Activated T-helper 1 cell treated with anti-CD3 and anti-CD28 coated beads, Interleukin-12 subunit alpha, Interleukin-12 subunit beta, Interleukin-2, Interleukin-4 antibody, amounts not matched to agents 30 ng/mL and 10 ng/mL and 1 ng/mL, durations not matched to agents 14 hours and 24 hours and 36 hours (primary cell): ENCODE measurements at places on chromosomes 4 and X. TPM values are rescaled to one million over a fixed set of nuclear protein-coding genes. Genes with fewer than 3 reads are reported as not detected.
A peak's percentile ranks its signal among the peaks of the same experiment; 100 is the strongest.

GRCh38 chrX:154091678-154092077 is 5.8 kb downstream of the MECP2 start:
- no peak overlapping the region for H3K4me3 ChIP-seq
- H3K27me3 ChIP-seq, result no peaks in the 10 kb centered on the region
- no peak overlapping the region for H3K27ac ChIP-seq
- H3K36me3 ChIP-seq, result peaks cover 27% of the 10 kb centered on the region
- H3K4me1 ChIP-seq, result peaks cover 49% of the 10 kb centered on the region

Gene CNKSR2
- 7.4 and 9.1 TPM in 2 replicates for total RNA-seq

Gene HCCS
- 30.6 and 31.2 TPM in 2 replicates for total RNA-seq

- H3K27me3 ChIP-seq, result peaks cover 10% of the 10 kb centered on the region
- DNase-seq, result no peak
- no peaks in the 10 kb centered on the region for H3K36me3 ChIP-seq
- no peak overlapping the region for H3K4me3 ChIP-seq
Observed at GRCh38 chr4:94349193-94349592, 6.6 kb upstream of the HPGDS start.

Gene STAP1
- total RNA-seq, result 19.2 and 19.7 TPM in 2 replicates

Gene RLIM
- total RNA-seq, result 30.5 and 31.4 TPM in 2 replicates

DNA sequence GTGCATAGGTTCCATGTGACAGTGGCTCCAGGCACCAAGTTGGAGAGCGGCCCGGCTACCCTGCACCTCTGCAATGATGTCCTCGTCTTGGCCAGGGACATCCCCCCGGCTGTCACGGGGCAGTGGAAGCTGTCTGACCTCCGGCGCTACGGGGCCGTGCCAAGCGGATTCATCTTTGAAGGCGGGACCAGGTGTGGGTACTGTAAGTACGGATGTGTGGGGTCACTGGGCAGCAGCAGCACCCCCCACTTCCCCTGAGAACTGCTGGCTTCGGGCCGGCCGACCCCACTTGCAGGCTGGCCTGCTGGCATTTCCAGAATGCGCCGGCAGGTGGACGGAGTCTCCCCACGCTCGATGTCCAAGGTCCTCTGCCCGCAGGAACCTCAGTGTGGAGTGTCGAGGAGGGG is 13.2 kb downstream of the DOK7 start:
- H3K4me3 ChIP-seq, result no peak overlapping the region
- no peak overlapping the region for H3K27ac ChIP-seq
- H3K4me1 ChIP-seq, result no peaks in the 10 kb centered on the region
- no peak for DNase-seq
- no peaks in the 10 kb centered on the region for H3K36me3 ChIP-seq
- H3K27me3 ChIP-seq, result peaks cover 6% of the 10 kb centered on the region

DNA sequence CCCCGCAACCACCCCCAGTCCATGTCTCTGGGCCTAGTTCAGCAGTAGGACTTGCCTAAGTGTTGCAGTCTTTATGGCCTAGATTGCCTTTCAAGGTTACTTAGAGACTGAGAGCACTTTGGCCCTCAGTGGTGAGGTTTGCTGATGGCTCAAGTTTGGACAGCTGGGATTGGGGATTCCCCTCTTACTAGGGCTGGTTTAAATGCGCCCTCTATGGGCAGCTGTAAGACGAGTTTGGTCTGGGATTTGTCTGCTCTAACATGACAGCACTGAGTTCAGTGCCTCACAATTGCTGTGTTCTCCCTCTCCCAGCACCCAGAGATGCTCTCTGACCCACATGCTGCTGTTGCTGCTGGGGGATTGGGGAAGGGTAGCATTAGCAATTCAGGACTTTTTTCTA is 23.1 kb downstream of the DACH2 start:
- no peaks in the 10 kb centered on the region for H3K36me3 ChIP-seq
- DNase-seq, result no peak
- no peak overlapping the region for H3K27ac ChIP-seq
- no peaks in the 10 kb centered on the region for H3K27me3 ChIP-seq

- peak overlapping the region; percentile 15 for H3K4me3 ChIP-seq
- H3K27ac ChIP-seq, result peak overlapping the region; percentile 96
- H3K27me3 ChIP-seq, result no peaks in the 10 kb centered on the region
Observed at GRCh38 chrX:78514852-78515251, 144.3 kb downstream of the RTL3 start.

- H3K27ac ChIP-seq, result no peak overlapping the region
- DNase-seq, result no peak
- H3K36me3 ChIP-seq, result no peaks in the 10 kb centered on the region
- no peaks in the 10 kb centered on the region for H3K4me1 ChIP-seq
- no peak overlapping the region for H3K4me3 ChIP-seq
Observed at GRCh38 chr4:98838977-98839618, 89.8 kb downstream of the EIF4E start.

GRCh38 chr4:55323375-55323774 is 22.7 kb upstream of the SRD5A3 start:
- H3K36me3 ChIP-seq, result no peaks in the 10 kb centered on the region
- H3K27ac ChIP-seq, result no peak overlapping the region

Gene ENPEP
- total RNA-seq, result 0.03 and 0.37 TPM in 2 replicates

DNA sequence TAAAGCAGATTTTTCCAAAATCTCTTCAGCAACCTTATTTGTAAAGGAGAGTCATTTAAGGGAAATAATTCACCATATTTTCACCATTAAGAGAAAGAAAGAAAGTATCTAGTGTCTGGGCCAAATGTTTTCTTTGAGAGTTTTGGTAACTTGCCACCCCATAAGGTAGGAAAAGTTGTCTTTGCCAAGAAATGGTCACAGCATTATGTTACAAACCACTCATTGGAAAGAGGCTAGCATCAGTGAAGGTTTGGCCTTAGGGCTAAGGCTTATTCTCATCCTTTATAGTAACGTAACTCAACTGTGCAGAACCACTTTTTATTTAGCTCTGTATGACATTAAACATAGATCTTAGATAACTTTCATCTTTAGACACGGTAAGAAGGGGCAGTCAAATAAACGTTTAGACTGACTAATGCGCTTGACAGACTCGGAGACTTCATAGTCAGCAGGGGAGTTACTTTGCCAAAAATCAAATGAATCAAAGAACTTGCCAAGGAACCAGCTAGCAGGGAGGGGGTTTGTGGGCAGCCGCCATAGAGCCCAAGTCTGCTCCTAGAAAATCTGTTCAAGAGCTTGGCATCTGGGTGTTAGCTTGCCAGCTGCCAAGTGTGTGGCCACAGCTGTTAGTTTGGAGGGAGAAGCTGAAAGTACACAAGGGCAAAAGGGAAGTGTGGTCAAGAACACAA is 182.8 kb upstream of the GRID2 start:
- H3K36me3 ChIP-seq, result no peaks in the 10 kb centered on the region
- no peak overlapping the region for H3K4me3 ChIP-seq
- DNase-seq, result no peak
- H3K27ac ChIP-seq, result no peak overlapping the region
- no peaks in the 10 kb centered on the region for H3K27me3 ChIP-seq
- no peaks in the 10 kb centered on the region for H3K4me1 ChIP-seq

DNA sequence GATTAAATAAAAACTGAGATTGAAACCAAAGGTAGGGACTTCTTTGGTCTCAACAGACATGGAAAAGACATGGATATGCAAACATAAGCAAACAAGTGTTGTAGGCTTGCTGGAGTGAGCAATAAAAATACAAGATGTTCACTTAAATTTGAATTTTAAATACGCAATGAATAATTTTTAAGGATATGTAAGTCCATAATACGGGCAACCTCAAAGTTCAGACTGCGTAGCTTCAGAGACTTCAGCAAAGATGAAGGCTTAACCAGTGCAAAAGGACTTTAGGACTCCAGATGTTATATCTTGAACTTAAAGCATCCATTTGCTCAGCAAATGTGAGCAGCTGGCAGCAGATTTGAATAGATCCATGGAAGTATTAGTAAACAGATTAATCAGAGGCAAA is 549.3 kb downstream of the ARAP2 start:
- H3K4me3 ChIP-seq, result no peak overlapping the region
- DNase-seq, result no peak
- H3K4me1 ChIP-seq, result no peaks in the 10 kb centered on the region
- H3K27ac ChIP-seq, result no peak overlapping the region
- H3K36me3 ChIP-seq, result no peaks in the 10 kb centered on the region

GRCh38 chrX:149540131-149540620 is 636 bp upstream of the EOLA1 start:
- peak overlapping the region; percentile 99 for H3K27ac ChIP-seq
- H3K4me3 ChIP-seq, result peak overlapping the region; percentile 88
- H3K36me3 ChIP-seq, result peaks cover 6% of the 10 kb centered on the region
- H3K27me3 ChIP-seq, result no peaks in the 10 kb centered on the region
- peak; percentile 68 for DNase-seq

DNA sequence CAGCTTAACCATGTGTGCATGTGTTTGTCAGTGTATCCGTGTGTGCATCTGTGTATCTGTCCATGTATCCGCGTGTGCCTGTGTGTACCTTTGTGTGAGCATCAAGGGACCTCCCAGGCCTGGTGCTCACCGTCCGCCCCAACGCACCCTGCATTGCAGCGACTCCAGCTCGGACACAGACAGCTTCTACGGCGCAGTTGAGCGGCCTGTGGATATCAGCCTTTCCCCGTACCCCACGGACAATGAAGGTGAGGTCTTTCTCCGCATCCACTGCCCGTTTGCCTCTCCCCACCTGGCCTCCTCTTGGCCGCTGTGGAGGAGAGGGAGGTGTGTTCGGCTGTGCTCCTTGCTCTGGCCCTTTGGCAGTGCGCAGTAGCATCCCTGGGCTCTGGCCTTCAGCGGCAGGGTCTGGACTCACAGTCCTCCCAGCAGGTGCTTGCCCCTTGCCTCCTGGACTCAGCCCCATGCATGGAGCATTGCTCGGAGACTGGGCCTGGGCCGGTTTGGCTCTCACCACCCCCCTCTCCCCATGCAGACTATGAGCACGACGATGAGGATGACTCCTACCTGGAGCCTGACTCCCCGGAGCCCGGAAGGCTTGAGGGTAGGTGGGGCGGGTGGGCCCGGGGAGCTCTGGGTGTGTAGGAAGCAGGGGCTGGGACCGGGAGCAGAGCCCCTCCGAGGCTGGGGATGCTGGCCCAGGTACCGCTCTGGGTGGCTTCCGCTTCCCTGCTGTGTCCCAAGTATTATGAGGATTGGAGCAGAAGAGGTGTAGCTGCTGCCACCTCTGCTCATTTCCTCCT is 16.4 kb upstream of the ADD1 start:
- H3K4me1 ChIP-seq, result no peaks in the 10 kb centered on the region
- no peak for DNase-seq
- H3K27me3 ChIP-seq, result no peaks in the 10 kb centered on the region
- H3K36me3 ChIP-seq, result peaks cover 32% of the 10 kb centered on the region
- no peak overlapping the region for H3K27ac ChIP-seq

Gene GLOD5
- total RNA-seq, result not detected in 2 replicates

GRCh38 chrX:102154900-102155805 is 624 bp downstream of the BEX5 start:
- no peaks in the 10 kb centered on the region for H3K36me3 ChIP-seq
- no peak for DNase-seq
- H3K27ac ChIP-seq, result peak overlapping the region; percentile 88
- peak overlapping the region; percentile 93 for H3K4me3 ChIP-seq
- H3K4me1 ChIP-seq, result peaks cover 24% of the 10 kb centered on the region

GRCh38 chrX:65755786-65756185 is 88.3 kb downstream of the MSN start:
- no peaks in the 10 kb centered on the region for H3K27me3 ChIP-seq
- no peak overlapping the region for H3K4me3 ChIP-seq
- no peaks in the 10 kb centered on the region for H3K36me3 ChIP-seq
- H3K27ac ChIP-seq, result no peak overlapping the region
- peaks cover 51% of the 10 kb centered on the region for H3K4me1 ChIP-seq
- no peak for DNase-seq

DNA sequence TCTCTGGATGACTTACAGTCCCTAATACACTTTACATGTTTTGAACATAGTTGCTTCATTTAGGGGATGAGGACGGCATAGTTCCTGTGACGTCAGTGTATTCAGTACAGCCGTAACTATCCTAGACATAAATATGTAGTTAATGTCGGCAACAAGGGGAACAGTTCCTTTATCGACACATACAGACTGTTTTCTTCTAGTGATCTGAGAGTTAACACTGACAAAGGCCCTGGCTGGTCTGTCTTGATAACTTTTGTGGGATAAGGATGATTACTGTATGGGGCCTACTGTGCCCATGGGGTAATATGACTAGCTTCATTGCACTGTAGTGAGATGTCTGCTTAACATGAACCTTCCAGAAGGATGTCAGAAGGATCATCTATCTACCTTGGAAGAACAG is 131.2 kb downstream of the ZNF518B start:
- no peak for DNase-seq
- no peaks in the 10 kb centered on the region for H3K36me3 ChIP-seq
- no peak overlapping the region for H3K4me3 ChIP-seq
- H3K4me1 ChIP-seq, result no peaks in the 10 kb centered on the region
- no peak overlapping the region for H3K27ac ChIP-seq
- H3K27me3 ChIP-seq, result peaks cover 6% of the 10 kb centered on the region

GRCh38 chr4:52783069-52783468 is 31.8 kb upstream of the ERVMER34-1 start:
- no peaks in the 10 kb centered on the region for H3K36me3 ChIP-seq
- no peak overlapping the region for H3K4me3 ChIP-seq
- no peaks in the 10 kb centered on the region for H3K27me3 ChIP-seq
- no peak overlapping the region for H3K27ac ChIP-seq
- no peak for DNase-seq

Gene CCDC158
- not detected in 2 replicates for total RNA-seq

DNA sequence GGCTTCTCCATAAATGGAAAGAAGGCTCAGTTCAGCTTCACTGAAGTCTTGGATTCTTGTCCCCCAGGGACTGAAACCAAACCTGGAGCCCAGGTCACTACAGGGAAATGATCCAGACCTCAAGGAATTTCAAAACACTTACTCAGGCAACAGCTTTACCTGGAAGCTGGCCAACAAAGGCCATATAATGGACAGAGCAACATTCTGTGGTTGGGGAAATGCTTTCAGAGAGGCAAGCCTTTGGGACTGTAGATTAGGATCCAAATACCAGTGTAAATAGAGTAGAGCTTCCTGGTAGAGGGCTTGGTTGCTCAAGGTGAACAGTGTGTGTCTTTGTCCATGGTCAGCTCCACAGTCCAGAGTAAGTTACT is 57.0 kb upstream of the PROM1 start:
- H3K4me1 ChIP-seq, result no peaks in the 10 kb centered on the region
- no peak overlapping the region for H3K27ac ChIP-seq
- no peak overlapping the region for H3K4me3 ChIP-seq
- no peak for DNase-seq
- no peaks in the 10 kb centered on the region for H3K27me3 ChIP-seq

DNA sequence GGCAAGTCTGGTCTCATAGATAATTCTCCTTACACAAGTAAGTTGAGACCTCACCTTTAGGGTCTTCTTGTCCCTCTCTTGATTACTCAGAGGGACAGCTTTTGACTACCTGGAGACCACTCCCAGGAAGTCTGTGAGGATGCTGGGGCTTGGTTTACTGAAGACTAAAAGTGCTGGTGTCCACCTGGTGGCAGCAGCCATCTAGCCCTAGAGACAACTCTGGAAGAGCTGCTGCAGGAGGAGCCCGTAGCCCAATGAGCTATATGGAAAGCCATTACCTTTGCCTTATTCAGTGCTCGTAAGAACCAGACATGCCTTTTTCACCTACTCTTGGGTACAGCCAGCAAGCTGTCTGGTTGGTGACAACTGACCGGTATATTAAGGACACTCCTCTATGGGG is 7.3 kb downstream of the FGFBP2 start:
- DNase-seq, result no peak
- no peaks in the 10 kb centered on the region for H3K36me3 ChIP-seq
- H3K27ac ChIP-seq, result no peak overlapping the region
- no peaks in the 10 kb centered on the region for H3K4me1 ChIP-seq

Gene AR
- total RNA-seq, result not detected in 2 replicates

Gene CFP
- 2.3 and 4.9 TPM in 2 replicates for total RNA-seq
